Activated T-cell treated with anti-CD3 and anti-CD28 coated beads for 4 hours (primary cell): ENCODE measurements at places on chromosomes 5 and 9.
A peak's percentile ranks its signal among the peaks of the same experiment; 100 is the strongest.

GRCh38 chr5:63860379-63860778 is 101.9 kb downstream of the HTR1A start:
- no peak for DNase-seq

DNA sequence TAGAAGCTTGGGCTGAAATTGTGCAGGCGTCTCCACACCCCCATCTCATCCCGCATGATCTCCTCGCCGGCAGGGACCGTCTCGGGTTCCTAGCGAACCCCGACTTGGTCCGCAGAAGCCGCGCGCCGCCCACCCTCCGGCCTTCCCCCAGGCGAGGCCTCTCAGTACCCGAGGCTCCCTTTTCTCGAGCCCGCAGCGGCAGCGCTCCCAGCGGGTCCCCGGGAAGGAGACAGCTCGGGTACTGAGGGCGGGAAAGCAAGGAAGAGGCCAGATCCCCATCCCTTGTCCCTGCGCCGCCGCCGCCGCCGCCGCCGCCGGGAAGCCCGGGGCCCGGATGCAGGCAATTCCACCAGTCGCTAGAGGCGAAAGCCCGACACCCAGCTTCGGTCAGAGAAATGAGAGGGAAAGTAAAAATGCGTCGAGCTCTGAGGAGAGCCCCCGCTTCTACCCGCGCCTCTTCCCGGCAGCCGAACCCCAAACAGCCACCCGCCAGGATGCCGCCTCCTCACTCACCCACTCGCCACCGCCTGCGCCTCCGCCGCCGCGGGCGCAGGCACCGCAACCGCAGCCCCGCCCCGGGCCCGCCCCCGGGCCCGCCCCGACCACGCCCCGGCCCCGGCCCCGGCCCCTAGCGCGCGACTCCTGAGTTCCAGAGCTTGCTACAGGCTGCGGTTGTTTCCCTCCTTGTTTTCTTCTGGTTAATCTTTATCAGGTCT is at the start of gene C9orf72:
C9orf72 (minus strand) TSS at position 564 of the 716 bp plus-strand sequence. CDS start 6,361 bp downstream, outside the sequence.
- DNase-seq: peak; percentile 87

DNA sequence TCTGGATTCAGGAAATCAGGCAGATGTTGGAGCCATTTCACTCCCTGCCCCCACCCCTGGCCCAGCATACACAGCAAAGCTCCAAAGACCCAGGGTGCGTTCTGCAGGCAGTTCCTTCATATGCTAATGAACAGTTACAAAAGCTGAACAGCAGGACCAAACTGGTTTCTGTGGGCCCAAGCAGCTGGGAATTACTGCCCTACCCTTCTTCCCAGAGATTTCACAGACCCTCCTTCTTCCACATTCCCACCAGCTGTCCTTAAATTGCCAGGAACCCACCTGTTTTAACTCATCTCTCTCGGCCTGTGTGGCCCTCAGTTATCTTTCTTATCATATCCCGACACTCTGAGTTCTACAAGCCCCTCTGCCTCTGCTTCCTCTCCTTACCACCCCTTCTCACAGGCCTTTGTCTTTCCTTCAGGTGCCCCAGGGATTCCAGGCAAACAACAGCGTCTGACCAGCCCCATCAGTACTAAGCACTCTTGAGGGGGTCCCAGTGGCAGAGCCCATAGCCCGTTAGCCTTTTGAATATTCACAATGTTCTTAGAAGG is 10.6 kb upstream of the F2RL1 start:
- no peak for DNase-seq

GRCh38 chr5:144945503-144945902 is 774.8 kb downstream of the KCTD16 start:
- DNase-seq: no peak

DNA sequence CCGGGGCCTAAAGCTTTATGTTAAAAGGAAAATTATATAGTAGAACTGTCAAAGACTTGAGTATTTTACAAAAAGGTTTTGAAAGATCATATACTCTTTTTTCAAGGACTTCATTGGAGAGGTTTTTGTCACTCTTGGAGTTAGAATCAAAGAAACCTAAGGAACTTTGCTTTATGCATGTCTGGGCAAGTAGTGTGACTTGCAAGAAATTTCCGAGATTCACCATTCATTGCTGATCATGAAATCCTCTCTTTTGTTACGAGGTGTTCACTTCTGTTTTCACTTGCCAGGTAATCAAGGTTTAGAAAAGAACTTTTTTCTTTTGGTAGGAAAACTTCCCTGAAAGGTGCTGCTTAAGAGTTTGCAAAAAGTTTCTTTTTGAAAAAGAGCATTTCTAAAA is 64.8 kb downstream of the NUP214 start:
- no peak for DNase-seq

GRCh38 chr9:36665387-36665786 is 92.7 kb downstream of the MELK start:
- DNase-seq: no peak

GRCh38 chr5:137395011-137395755 is 103.9 kb downstream of the SPOCK1 start:
- DNase-seq: no peak

DNA sequence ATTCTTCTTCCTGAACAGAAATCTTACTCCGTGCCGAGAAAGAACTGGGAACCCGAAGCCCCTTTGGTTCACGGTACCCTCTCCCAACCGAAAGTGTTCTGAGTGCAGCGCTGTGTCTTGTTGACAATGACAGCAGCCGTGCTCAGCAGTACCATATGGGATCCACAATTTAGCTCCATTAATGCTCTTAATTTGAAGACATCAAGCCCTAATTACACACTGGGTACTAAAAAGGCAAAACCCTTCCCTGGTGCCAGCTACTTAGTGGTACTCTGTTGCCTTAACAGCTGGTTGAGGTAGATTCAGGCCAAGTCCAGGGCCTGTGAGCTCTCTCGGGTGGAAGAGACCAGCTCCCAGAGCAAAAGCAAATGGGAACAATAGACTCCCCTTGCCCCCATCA is 24.5 kb downstream of the DDX31 start:
- DNase-seq: no peak

- peak; percentile 92 for DNase-seq
Measured at GRCh38 chr9:97696803-97697601, at the start of gene XPA. XPA (minus strand) TSS chr9:97697340; CDS start chr9:97697292, 48 bp downstream.
